Activated CD8-positive, alpha-beta memory T cell treated with anti-CD3 and anti-CD28 coated beads for 24 hours (primary cell): ENCODE measurements at places on chromosomes 16 and 17.

GRCh38 chr16:13348416-13348815 is 447.0 kb downstream of the SHISA9 start:
- no peak for DNase-seq

GRCh38 chr16:31201582-31202413 is 762 bp downstream of the PYCARD start:
- DNase-seq, result peak; percentile 75

DNA sequence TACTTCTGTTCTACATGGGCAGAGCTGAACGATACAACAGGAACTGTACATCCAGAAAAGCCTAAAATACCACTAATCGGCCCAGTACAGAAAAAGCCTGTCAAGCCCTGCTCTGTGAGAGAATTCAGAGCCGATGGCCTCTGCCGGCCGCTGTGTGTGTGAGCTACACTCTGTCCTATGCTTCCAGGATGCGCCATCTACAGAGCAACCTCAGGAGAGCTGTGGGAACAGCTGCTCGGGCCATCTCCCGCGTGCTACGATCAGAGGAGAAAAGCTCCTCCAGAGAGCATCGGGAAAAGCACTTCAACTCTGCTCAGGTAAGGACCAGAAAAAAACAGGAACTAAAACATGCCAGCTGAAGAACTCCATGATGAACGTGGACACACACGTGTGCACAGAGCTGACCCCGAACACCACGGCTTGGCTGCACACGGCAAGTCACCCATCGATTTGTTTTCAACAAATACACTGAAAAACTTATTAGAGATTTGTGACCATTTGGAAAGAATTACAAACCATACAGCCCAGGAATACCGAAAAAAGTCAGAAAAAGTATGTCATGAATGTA is 115.9 kb downstream of the ANKRD11 start:
- no peak for DNase-seq

DNA sequence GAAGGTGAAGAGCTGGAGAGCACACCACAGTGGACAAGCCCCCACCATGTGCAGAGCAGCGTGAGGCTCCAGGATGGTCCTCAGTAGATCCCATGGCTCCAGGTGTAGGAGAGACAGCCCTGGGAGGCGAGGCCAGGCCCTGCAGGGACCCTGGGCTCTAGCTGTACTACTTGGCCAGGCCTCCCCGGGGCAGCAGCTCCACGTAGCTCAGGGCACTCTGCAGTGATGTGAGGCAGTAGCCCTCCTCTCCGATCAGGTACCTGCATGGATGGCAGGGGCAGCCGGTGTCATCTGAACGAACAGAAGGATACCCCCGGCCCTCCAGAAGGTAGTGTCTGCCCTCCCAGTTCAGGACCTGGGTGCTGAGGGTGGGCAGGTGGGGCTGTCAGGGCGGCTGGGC is 6.2 kb upstream of the SPATA2L start:
- DNase-seq, result no peak

DNA sequence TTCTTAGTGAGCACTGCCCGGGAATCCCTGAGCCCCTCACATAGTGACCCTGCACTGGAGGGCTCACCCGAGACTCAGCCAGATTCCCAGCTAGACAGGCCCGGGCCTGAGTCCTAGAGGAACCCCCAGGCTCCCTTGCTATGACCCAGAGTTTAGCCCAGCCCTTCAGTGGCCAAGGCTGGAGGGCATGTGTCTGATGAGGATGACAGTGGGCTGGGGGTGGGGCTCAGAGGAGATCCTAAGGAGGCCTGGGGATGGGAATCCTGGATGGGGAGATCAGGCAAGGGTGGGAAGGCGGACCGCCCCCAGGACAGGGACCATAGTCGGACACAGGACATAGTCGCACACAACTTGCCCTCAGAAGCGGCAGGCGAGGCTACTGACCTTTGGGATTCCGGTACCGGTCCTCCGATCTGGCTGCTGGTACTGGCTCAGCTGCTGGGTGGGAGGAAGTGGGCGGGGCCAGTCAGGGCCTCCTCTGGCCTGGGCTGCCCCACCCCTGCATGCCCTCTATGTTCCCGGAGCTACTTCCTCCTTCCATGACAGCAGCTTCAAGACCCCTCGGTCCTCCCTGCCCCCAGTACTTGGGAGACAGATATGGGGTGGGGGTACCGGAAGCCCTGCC is 1.1 kb downstream of the CD79B start:
- peak; percentile 80 for DNase-seq
